ENCODE measurements at places on chromosomes 2 and 18.

DNA sequence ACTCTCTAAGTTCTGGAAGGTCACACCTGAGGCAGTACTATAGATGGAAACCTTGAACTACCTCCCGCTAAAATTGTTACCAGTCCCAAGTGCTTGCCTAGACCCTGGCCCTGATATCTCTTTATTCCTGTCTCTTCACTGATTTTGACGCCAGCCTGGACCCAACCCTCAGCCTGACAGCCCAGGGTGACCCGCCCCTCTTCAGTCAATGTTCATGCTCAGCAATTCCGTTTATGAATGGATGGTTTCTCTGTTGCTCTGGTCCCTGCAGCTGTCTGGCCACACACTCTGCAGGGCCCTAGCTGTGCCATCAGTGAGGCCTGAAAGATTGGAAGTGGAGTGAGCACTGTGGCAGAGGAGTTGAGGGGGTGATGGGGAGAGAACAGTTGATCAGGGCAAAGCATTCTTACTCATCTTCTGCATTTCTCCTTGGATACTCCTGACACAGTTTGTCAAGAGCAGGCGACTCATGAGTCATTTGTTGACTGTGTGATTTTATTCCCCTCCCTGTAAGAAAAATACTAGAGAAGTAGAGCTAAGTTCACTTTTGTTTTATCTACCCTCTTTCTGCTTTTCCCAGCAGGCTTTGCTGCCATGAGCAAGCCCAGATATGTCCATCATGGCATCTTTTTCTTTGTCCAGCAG, 46.0 kb downstream of the NPAS2 start:
- no peak for DNase-seq

GRCh38 chr18:41639218-41639617, 315.8 kb upstream of the PIK3C3 start:
- no peak for DNase-seq

DNA sequence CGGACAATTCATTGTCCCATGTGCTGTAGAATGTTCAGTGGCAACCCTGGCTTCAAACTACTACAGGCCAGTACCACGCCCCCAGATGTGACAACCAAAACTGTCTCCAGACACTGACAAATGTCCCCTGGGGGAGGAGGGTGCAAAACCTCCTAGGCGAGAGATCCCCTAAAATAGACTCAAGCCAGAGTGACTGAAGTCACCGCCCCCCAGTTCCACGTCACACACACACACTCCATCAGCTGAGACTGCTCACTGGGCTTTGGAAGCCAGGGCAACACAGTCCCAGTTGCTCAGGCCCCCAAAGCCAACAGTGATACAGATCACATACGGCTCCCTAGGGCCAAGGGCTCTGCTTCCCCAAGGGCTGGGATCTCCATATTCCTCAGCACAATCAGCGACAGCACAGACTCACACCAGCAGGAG, 19.1 kb downstream of the HDAC4 start:
- no peak for DNase-seq

GRCh38 chr18:58230438-58231179, 186.6 kb downstream of the NEDD4L start:
- DNase-seq, result no peak

GRCh38 chr2:172510548-172510947, 45.3 kb upstream of the PDK1 start:
- DNase-seq, result no peak

GRCh38 chr2:236776695-236777251, 207.1 kb downstream of the ACKR3 start:
- no peak for DNase-seq

- DNase-seq, result no peak
These were observed 21.5 kb upstream of the GMCL1 start for GRCh38 chr2:69807821-69808540.

- DNase-seq, result no peak
These were observed 30.6 kb downstream of the CHCHD5 start for GRCh38 chr2:112615051-112615450.

- no peak for DNase-seq
These were observed 1539.7 kb upstream of the ACVR2A start for GRCh38 chr2:146305164-146305563.

DNA sequence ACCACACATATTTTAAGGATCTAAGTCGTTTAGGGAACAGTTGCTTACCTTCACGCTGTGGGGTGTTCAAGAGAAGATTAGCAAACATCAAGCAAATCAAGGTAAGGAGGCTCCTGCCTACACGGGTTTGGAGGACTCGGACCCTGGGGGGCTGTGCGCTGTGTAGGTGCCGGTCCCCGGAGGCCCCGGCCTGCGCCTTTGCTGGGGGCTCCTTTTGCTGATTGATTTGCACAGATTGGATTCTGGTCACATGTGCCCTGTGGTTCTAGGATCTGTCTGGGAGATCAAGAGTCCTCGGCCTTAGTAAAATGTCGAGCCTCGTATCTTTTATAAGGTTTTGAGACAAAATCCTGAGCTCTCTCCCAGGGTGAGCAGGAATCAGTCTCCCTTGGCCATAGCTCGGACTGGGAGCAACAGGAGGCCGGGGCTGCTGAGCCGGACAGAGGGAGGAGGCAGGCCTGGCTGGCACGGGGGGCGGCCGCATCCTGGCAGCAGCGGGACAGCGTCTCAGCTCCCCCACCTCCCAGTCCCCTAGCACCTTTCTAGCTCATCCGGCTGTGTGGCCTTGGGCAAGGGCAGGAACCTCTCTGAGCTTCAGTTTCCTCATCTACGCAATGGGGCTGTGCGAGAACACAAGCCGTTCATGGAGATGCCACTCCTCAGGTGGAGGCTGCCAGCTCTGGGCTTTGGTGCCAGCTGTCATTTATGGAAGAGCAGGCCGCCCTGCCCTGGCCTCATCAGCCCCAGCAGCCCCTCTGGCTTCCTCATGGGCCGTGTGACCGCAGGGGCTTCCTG, 147.2 kb downstream of the MBP start:
- DNase-seq, result no peak

DNA sequence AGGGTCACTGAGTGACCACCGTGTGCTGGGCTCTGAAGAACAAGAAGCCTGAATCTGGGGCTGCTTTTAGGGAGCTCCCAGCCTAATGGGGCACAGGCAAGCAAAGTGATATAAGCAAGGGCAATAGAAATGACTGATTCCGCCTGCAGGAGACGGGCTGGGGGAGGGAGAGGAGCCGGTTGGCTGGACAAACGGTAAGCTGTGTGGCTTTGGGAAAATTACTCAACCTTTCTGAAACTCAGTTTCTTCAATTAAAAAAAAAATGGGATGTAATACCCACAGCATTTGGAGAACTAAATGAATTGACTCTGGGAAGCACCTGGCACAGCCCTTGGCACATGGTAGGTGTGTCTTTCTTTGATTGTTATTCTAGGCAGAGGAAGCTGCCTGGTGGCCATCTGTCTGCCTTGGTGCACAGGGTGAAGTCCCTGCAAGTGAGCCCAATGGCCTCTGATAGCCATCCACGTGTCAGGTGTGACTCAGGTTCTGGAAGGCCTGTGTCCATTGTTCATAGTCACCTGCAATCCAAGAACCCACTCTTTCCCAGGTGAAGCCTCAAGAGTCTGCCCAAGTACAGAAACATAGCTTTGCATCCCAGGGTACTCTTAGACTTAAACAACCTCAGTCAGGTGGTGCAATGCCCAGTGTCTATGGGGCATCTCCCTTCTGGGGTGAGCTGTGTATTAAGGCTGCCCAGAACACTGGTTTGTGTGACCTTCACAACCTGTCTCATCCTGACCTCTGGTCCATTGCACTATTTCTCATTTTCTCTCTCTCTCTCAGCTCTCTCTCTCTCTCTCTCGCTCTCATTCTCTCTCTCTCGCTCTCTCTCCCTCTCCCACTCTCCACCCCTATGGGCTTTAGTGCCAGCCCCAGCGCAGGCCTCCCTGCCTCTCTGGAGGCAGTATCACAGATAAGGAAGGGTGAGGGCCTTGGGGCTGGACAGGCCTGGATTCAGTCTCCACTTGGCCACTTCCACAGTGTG, 30.0 kb upstream of the NTSR2 start:
- DNase-seq, result no peak

- no peak for DNase-seq
These were observed 168.2 kb downstream of the TWIST2 start for GRCh38 chr2:239015901-239016675.

DNA sequence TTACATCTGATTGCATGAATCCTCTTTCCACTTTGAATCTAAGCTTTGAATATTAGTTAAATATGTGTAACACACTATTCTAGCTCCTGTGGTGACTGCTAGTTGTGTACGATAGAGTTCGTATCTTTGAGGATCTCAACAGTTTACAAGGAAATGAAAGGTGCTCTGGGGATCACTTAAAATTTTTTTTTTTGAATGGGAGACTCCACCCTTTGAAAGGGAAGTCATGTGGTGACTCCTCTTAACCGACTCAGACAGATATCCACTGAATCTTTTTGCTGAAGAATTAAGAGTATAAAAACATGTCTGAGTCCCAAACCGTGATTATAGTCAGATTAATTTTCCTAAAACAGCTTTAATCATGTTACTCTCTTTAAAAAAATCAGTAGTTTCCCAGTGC, 4.0 kb downstream of the CLIP4 start:
- no peak for DNase-seq

GRCh38 chr2:217662984-217663602, 339.7 kb downstream of the TNS1 start:
- DNase-seq, result no peak

GRCh38 chr2:238039151-238039550, 21.6 kb upstream of the SCLY start:
- no peak for DNase-seq

DNA sequence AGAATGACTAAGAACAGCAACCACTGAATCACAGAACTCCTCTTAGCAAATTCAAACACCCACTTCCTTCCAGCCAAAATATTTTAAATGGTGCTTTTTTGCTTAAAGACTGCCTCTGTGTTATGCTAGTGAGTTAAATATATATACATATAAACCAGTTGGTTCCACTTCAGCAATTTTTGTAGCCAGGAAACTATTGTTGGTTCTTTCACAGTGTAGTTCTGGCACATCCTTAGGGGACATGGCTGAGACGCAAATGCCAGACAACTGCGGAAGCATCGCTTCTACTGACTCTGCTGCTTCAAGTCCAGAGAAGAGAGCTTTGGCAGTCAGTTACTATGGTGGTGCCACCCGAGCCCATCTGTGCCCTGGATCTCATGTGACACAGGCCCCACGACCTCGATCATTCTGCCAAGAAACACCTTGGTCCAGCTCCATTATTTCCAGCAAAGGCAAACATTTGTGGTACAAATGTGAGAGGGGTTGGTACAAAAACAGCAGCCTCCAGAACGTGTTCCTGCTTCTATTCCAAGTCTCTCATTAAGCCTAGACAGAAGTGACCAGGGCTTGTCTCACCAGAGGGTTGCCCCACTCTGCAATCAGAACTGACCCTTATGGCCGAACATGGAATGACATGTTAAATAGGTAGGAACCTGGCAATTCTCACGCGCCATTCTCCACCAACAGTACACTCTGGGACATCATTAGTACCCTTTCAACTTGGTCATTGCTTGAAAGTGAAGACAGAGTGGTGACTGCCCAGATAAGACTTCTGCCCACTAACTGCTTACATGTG, 117.8 kb upstream of the NRP2 start:
- no peak for DNase-seq

GRCh38 chr2:132429941-132430573, 13.5 kb downstream of the GPR39 start:
- DNase-seq, result no peak

- no peak for DNase-seq
These were observed 68.0 kb upstream of the NETO1 start for GRCh38 chr18:72935744-72936143.

DNA sequence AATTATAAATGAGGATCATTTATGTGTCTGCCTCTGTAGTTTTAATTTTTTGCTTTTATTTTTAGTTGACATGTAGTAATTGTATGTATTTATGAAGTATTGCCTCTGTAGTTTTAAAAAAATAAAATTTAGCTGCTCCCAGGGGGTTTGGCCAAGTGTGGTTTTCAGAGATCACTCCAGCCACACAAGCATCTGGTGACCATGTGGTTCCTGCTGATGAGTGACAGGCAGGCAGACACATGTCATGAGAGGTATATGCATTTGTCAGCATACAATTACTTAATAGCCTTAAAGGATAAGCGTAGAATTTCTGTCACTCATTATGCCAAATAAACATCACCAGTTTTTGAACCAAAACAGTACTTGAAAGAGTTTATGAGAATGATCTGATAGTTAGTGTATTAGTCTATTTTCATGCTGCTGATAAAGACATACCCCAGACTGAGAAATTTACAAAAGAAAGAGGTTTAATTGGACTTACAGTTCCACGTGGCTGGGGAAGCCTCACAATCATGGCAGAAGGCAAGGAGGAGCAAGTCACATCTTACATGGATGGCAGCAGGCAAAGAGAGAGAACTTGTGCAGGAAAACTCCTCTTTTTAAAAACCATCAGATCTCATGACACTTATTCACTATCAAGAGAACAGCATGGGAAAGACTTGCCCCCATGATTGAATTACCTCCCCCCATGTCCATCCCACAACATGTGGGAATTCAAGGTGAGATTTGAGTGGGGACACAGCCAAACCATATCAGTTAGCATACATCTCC, 29.6 kb downstream of the MREG start:
- DNase-seq, result no peak

DNA sequence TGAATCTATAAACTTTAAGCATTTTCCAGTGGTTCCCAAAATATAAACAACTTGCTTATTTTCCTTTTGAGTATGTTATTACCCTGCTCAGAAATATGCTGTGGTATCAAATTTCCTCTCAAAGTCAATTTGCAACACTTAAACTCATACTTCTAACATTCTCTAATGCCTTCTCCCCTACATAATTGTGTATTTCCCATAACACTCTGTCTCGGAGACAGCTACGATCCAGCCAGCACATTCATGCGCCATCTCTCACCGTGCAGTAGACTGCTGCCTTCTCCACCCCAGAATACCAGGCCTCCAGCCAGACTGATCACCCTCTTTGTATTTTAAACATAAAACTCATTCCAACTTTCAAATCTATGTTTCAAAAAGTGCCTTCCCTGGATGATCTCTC, 41.8 kb downstream of the TIMM21 start:
- DNase-seq, result no peak

DNA sequence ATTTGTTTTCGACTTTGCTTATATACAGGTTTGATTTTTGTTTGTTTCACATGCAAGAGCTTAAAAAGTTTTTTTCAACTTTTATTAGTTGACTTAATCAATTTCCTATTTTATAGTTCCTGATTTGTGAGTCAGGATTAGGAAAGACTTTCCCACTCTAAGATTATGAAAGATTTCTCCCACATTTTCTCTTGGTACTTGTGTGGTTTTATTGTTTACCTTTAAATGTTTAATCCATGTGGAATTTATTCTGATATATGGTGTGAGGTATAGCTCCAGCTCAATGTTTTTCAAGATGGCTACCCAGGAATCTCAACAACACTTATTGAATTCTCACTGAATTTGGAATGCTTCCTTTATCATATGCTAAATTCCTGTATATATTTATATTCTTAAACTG, 117.8 kb upstream of the LGALSL start:
- no peak for DNase-seq

Data from nephron progenitor cell (in vitro differentiated cells).